ENCODE measurements at places on chromosomes 4 and X.

- DNase-seq = no peak
These were observed 63.6 kb downstream of the SPINK2 start for GRCh38 chr4:56757821-56758411.

DNA sequence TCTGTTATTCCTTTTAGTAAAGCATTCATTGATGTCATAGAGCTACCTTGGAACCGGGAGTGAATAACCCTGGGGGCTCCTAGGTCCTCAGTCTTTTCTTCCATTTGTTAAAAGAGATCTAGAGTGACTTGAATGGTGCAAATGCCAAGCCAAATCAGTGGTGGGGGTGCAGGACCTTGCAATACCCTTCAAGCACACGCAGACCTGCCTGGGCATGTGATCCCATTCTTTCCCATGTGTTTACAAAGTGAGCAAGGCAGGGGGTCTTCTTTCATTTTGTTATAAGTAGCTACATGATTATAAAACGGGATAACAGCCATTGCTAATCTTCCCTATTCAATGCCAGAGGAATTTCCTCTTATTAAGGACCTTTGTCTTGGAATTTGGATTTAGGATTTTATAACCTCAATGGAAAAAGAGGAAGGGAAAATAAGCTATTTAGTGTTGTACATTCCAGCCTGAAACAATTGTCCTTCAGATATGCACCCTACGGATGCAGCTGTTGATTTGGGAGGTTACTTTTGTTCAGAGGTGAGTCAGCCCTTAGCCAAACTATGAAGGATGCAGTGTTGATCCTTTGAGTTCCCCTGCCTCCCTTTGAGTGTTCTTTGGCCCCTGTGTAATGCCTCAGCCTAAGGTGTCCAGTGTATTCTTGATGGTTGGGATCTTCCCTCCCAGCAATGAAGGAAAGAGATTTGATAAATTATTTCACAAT lies 623.8 kb upstream of the HTR2C start:
- no peak for DNase-seq

DNA sequence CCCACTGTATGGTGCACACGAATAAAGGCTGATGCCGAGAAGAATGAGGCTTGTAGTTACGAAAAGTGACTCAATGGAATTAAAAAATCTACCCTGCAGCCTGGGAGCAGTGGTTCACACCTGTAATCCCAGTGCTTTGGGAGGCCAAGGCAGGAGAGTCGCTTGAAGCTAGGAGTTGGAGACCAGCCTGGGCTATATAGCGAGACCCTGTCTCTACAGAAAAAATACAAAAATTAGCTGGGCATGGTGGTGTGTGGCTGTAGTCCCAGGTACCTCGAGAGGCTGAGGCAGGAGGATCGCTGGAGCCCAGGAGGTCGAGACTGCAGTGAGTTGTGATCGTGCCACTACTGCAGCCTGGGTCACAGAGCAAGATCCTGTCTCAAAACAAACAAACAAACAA lies 11.7 kb upstream of the OPN1LW start:
- no peak for DNase-seq

DNA sequence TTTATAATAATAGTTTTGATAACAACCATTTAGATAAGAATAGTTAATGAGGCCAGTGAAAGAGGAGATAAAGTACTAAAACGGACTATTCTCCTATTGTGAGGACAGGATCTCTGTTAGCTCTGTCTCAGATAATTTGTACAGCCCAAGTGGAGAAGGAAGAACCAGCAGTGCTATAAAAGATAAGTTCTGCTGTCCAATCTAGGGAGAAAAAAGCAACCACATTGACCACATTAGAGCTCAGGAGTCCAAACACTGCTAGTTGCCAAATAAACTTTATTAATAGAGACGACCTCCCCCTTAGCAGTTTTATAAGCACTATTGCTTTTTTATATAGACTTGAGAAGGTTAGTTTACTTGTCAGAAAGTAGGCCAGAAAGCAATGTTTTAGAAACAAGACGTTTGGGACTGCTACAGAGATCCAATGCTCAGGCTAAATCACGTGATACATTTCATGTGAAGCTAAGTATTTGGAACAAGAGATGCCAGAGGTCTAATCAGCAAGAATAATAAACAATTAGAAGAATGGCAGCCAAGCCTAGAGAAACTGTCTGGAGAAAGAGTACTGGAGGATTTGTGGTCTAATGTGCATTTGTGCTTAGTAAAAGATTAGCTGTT lies 15.9 kb downstream of the IL15 start:
- no peak for DNase-seq

- no peak for DNase-seq
These were observed 444.3 kb upstream of the ATOH1 start for GRCh38 chr4:93384241-93384640.

DNA sequence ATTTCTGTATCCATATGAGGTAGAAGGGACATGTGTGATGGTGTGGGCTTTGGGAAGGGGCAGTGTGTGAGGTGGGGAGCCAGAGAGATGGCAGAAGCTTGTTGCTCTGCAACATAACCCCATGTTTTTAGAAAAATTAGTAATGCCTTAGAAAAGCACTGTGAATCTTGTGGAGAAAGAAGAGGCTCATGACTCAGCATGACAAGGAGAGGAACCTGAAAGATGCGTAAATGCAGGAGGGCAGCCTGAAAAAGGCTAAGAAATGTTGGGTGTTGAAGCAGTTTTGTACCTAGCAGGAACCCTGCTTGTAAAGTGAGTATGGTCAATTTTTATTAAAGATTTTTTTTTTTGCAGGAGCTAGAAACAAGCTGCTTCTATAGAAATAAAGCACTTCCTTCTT lies 59.8 kb downstream of the ARSJ start:
- no peak for DNase-seq

GRCh38 chr4:81827577-81828202 lies 356.0 kb upstream of the RASGEF1B start:
- no peak for DNase-seq

- no peak for DNase-seq
These were observed 215.8 kb downstream of the PCDH19 start for GRCh38 chrX:100194082-100194775.

DNA sequence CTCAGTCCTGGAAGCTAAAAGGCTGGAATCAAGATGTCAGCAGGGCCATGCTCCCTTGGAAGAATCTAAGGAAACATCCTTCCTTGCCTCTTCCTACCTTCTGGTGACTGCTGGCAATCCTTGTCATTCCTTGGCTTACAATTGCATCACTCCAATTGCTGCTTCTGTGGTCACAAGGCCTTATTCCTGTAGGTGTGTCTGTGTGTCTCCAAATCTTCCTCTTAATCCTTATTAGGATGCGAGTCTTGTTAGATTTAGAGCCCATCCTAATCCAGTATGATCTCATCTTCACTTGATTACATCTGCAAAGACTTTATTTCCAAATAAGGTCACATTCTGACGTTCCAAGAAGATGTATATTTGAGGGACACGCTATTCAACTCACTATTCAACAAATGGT lies 52.2 kb downstream of the SMIM20 start:
- no peak for DNase-seq

DNA sequence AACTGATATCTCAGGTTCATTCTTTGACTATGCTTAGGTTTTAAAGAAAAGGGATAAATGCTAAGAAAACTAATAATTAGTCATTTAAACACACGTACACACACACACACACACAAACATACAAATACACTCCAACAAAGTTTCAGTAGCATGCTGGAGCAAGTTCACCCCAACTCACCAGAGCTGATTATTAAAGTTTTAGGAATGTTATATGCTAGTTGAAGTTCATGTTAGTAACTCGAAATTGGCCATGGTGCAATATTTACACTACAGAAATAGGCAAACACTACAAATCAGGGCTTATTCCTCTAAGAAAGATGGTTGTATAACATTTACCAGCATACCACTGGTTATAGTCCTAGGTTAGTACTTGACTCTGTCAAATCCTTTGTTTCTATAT lies 384.0 kb upstream of the DIPK2B start:
- DNase-seq = no peak

- peak; percentile 35 for DNase-seq
These were observed 909 bp upstream of the SLAIN2 start for GRCh38 chr4:48340276-48340964.

- no peak for DNase-seq
These were observed 51.2 kb upstream of the C1QTNF7 start for GRCh38 chr4:15376594-15376993.

DNA sequence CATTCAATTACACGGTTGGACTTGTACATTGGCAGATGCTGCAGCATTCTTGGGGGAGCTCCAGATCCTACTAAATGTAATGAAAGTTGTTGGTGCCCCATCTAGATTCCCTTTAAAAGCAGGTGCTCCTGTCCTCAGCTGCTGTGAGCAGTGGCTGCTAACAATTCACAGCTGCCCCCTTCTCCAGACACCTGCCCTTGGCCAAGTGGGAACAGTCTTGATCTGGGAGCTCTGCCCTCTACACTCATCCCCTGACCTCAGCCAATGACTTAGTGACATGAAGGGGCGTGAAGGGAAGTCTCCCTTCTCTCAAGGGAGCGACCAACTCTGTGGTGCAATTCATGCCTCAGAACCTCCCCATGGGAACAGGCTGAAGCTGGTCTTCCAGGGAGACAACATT lies 125.7 kb downstream of the EIF4E start:
- DNase-seq = no peak

- no peak for DNase-seq
These were observed 84.7 kb upstream of the NDST3 start for GRCh38 chr4:117949621-117950020.

DNA sequence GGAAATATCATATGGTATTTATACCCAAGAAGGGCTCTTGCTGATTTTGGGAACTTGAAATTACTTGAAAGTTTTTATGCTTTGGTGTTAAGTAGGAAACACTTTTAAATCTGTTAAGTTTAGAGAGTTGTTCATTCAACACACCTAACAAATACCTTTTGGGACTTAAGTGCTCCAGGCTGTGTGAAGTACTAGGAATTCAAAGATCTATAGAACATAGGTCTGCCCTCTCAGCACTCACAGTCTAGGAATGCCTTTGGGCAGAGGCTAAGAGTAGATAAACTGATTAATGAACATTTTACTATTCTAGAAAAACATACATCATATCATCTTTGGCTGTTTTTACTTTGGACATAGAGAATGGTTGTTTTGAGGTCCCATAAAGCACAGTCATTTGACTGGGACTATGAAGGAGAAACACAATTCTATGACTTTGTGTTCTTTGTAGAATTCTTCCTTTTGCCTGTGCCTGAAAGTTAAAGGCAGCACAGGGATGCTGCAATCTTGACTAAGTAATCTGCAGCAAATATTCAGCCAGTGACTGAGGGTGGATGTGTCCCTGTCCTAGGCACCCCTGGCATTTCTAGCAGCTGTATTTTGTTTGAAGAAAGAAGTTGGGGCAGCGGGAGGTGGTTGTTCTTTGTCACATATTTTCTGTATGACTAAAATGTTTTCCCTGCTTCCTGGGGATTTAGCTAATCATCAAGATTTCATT lies 8.3 kb downstream of the BMP3 start:
- DNase-seq = no peak

DNA sequence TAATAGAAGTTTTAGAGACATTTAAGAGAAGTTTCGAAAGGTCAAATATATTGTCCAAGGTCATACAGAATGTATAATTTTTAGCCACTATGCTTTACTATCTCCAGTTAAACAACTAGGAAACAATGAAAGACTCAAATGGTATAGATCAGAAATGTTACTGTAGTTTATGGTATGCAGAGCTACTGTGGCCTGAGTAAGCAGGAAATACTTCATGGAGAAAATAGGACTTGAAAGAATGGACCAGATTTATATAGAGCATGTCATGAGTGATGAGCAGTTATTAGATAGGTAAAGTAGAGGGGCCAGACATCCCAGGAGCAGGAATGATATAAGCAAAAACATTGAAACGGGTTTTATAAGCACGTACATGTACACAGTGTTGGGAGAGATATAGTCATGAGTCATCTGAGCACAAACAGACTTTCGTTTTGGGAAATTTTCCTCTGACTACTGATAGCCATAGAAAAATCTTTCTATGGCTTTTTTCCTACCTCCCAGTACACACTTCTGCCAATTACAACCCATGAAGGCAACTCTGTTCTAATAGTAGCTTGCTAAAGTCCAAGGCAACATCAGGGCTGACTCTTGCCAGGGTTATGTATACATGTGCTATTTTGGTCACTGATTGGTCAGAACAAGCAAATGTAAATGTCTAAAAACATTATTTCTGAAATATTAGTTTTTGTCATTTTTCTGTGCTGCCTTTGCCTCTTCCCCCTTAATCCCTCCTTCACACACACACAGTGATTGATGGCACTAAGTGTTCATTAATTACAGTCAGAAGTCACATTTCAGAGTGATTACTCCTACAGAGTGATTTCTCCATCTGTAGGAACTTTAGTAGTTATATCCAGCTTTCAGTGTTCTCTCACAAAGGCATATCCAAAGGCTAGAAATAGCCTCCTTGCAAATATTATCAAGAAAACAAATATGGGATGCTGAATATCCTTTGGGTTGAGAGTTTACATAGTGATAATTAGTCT lies 198.7 kb downstream of the ENOX2 start:
- no peak for DNase-seq

DNA sequence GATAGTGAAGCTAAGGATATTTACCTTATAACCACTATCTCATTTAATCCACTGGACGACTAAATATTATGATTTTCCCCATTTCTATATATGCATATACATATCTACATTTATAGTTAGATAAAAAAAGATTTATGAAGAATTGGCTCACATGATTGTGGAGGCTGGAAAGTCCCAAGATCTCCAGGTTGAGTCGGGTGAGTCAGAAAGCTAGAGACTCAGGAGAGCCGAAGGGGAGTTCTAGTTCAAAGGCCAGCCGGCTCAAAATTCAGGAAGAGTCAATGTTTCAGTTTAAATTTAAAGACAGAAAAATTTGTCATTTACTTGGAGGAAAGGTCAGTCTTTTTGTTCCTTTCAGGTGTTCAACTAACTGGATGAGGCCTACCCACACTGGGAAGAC lies 158.2 kb upstream of the CPEB2 start:
- no peak for DNase-seq
